ENCODE measurements at places on chromosomes 6 and 20. TPM values are rescaled to one million over a fixed set of nuclear protein-coding genes. Genes with fewer than 3 reads are reported as not detected.
A peak's percentile ranks its signal among the peaks of the same experiment; 100 is the strongest.

THBD gene
- 0.96 TPM for polyA plus RNA-seq

NR2E1 gene
- polyA plus RNA-seq: not detected

DNA sequence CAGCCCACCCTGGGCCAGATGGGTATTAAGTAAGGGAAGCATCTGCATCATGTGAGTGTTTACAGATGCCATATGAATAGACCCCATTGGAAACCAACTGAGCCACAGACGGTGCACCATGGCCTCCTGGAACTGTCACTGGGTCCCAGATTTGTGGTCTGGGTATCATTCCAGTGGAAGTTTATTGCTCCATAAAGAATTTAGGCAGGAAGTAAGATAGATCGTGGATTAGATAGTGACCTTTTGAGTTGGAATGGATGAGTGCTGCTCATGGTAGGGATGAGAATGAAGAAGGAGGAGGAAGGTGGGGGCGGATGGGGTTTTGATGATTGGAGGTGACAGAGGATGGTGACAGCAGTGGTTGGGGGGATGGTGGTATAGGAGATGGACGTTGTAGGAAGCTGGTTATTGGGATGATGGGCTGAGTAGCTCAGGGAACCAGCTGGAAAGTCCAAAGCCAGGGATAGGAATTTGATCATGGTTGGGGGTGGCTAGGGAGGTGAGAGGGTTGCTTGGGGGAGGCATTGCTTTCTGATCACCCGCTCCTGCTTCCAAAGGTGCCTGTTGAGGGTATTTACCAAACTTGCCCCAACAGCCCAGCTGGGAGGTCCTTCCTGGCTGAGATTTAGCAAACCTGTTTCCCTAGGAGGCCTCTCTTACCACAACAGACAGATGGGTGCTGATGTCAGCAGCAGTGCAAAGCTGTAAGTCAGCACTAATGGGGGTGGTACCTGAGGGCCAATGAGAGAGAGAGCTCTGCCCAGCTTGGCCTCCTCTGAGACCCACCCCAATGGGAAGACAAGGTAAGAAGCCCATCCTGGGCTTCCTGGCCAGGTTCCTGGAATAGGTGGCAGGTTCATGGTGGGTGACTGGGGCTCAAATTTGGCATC, 78.0 kb downstream of the VEGFA start:
- H3K4me1 ChIP-seq: no peaks in the 10 kb centered on the region
- H3K4me3 ChIP-seq: no peak overlapping the region
- H3K27me3 ChIP-seq: peaks cover 5% of the 10 kb centered on the region
- DNase-seq: no peak
- no peaks in the 10 kb centered on the region for H3K36me3 ChIP-seq

KIF6 gene
- polyA plus RNA-seq: not detected

- no peak overlapping the region for H3K4me3 ChIP-seq
- no peak overlapping the region for H3K27ac ChIP-seq
- peaks cover 2% of the 10 kb centered on the region for H3K27me3 ChIP-seq
- no peaks in the 10 kb centered on the region for H3K36me3 ChIP-seq
These were observed 59.0 kb downstream of the ANKRD60 start for GRCh38 chr20:58169450-58169849.

HLA-E gene
- polyA plus RNA-seq: 3,086 TPM

DNA sequence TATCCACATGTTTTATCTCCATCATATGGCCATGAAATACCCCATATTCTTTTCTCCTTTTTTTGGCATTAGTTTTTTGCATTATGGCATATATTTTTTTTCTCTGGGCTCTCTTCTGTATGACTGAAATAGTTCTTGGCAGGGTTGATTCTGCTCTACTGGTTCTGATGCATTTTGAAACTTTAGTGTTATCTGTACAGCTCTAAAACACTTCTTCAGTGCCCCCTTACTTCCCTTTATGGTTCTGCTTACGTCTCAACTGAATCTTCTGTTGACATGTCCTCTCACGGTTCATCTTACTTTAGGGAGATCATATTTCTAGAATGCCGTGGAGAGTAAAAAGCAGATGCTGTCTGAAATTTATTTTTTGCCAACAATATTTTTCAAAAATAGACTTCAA, 23.2 kb upstream of the TXNDC5 start:
- no peaks in the 10 kb centered on the region for H3K4me1 ChIP-seq
- peaks cover 2% of the 10 kb centered on the region for H3K27me3 ChIP-seq
- no peak overlapping the region for H3K4me3 ChIP-seq
- DNase-seq: no peak
- H3K36me3 ChIP-seq: no peaks in the 10 kb centered on the region
- no peak overlapping the region for H3K27ac ChIP-seq

DNA sequence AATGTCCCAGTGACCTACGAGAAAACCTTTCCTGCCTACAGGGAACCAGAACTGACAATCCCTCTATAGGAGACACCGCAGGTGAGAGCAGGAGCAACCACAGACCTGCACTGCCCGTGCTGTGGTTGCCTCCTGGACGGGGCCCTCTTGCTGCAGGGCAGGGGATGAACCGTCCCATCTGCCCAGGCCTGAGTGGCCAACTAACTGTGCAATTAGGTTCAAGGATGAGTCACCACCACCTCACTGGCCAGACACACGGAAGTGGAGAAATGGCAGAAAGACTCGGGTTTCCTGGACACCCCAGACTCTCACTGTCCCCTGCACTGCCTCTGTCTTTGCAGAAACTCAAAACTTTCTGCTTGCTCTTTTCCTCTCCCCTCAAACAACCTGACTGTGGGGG, 13.8 kb upstream of the HLA-G start:
- peaks cover 7% of the 10 kb centered on the region for H3K27me3 ChIP-seq
- H3K36me3 ChIP-seq: no peaks in the 10 kb centered on the region
- no peak overlapping the region for H3K4me3 ChIP-seq
- H3K27ac ChIP-seq: no peak overlapping the region
- no peak for DNase-seq

NHSL1 gene
- not detected for polyA plus RNA-seq

DNA sequence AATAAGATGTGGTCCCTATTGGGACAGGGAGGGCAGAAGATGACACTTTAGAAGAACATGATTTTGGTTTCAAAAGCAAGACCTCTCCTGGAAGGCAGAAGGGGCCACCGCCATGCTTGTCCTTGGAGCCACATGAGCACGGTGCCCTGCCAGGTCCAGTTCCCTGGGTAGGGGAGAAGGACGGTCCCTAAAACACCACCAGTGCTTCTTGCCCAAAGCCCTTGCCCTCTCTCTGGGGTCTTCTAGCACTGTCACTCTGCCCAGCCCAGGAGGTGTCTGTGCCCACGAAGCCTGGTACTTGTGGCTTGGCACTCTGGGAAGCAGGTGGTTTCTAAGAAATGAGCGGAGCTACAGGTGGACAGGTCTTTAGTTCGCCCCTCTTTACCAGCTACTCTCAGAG, 46.0 kb downstream of the PLCG1 start:
- H3K36me3 ChIP-seq: no peaks in the 10 kb centered on the region
- H3K27ac ChIP-seq: no peak overlapping the region
- peaks cover 2% of the 10 kb centered on the region for H3K27me3 ChIP-seq
- H3K4me3 ChIP-seq: no peak overlapping the region

DNA sequence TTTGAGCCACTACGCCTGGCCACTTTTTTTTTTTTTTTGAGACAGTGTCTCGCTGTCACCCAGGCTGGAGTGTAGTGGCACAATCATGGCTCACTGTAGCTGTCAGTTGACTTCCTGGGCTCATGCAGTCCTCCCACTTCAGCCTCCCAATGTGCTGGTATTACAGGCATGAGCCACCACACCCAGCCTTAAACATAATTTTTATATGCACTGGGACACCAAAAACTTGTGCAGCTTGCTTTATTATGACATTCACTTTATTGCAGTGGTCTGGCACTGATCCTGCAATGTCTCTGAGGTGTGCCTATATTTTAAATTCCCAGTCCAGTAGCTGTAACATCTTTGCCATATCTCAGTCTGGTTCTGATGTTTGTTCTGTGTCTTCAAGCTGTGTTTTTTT, 34.7 kb downstream of the KAT14 start:
- no peak overlapping the region for H3K27ac ChIP-seq
- peaks cover 54% of the 10 kb centered on the region for H3K4me1 ChIP-seq
- H3K27me3 ChIP-seq: no peaks in the 10 kb centered on the region
- peaks cover 13% of the 10 kb centered on the region for H3K36me3 ChIP-seq

SMOC2 gene
- not detected for polyA plus RNA-seq

GRCh38 chr20:15045246-15045645, 707.8 kb upstream of the FLRT3 start:
- DNase-seq: no peak
- H3K36me3 ChIP-seq: no peaks in the 10 kb centered on the region
- H3K4me3 ChIP-seq: no peak overlapping the region
- no peak overlapping the region for H3K27ac ChIP-seq
- H3K27me3 ChIP-seq: peaks cover 2% of the 10 kb centered on the region
- no peaks in the 10 kb centered on the region for H3K4me1 ChIP-seq

DNA sequence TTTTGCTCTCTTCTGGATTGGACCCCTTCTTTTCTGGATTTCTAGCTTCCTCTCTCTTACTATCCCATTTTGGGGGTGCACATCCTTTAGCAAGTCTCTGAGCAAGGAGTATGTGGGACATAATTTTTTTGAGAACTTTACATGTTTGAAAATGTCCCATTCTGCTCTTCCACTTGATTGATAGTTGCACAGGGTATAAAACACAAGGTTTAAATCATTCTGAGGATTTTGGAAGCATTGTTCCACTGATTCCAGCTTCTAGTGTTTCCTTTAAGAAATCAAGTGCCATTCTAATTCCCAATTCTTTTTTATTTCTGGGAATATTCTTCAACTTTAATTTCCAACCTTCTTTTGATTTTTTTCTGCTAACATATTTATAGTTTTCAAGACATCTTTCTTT, 60.7 kb downstream of the APCDD1L start:
- H3K27ac ChIP-seq: no peak overlapping the region
- peaks cover 4% of the 10 kb centered on the region for H3K36me3 ChIP-seq
- no peak for DNase-seq
- peaks cover 12% of the 10 kb centered on the region for H3K4me1 ChIP-seq
- H3K4me3 ChIP-seq: no peak overlapping the region
- no peaks in the 10 kb centered on the region for H3K27me3 ChIP-seq

UNC5CL gene
- 0.19 TPM for polyA plus RNA-seq

DNA sequence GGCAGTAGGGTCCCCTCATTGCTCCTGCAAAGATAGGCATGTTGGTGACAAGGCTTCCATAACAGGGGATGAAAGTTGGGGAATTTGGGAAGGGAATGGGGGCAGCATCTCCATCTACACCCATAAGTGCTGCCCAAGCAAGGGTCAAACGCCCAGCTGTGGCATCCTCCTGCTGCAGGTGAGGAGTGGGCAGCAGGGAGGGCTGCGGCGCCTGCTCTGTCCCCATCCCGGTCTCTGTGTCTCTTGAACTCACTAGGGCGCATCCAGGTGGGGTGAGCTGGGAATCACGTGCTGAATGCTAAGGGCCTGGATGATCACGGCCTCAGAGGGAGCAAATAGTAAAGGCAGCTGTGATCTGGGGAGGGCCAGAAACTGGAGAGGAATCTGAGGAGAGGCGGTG, 9.1 kb downstream of the MICA start:
- DNase-seq: no peak
- no peak overlapping the region for H3K27ac ChIP-seq
- H3K36me3 ChIP-seq: peaks cover 17% of the 10 kb centered on the region
- H3K4me1 ChIP-seq: peaks cover 18% of the 10 kb centered on the region
- no peak overlapping the region for H3K4me3 ChIP-seq

GRCh38 chr6:2803731-2804429, 37.8 kb downstream of the SERPINB1 start:
- H3K36me3 ChIP-seq: no peaks in the 10 kb centered on the region
- H3K27ac ChIP-seq: no peak overlapping the region
- H3K4me3 ChIP-seq: no peak overlapping the region

DNA sequence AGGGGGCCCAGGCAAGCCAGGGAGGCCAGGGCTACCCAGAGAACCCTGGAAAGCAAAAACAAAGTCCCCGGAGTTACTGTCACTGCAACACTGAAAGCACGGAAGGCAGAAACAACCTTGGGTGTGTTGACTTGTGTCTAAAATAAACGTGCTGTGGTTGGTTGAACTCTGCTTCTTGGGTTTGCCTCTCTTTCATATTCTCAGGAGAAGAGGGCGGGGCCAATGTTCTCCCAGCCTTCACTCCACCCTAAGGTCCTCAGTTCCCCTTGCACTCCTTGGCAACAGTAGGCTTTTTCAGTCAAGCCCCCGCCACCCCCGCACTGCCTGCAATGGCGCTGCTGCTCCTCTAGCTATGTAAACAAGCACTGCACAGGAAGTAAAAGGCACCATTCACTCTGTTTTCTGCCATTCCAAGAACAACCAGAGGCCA, 60.9 kb downstream of the COL9A1 start:
- no peak for DNase-seq
- no peaks in the 10 kb centered on the region for H3K27me3 ChIP-seq
- no peaks in the 10 kb centered on the region for H3K4me1 ChIP-seq
- H3K27ac ChIP-seq: no peak overlapping the region
- no peak overlapping the region for H3K4me3 ChIP-seq

NXT1 gene
- polyA plus RNA-seq: 129 TPM

DNA sequence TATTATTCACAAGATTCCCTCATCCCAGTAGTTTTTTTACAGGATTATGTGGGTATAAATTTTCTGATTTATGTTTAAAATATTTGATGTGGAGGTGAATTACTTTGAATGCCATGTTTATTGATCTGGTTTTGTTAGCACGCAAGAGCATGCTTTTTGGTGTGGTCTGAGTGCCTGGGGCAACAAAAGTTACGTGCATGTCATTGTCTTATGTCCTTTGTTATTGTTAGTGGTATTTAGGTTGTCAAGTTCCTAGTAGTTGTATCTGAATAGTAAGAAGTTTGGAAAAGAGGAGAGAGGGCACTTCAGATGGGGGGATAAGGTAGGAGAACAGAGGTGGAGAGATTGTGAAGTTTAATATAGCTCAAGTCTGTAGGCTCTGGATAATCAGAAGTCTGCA, 95.0 kb downstream of the ATRN start:
- no peaks in the 10 kb centered on the region for H3K27me3 ChIP-seq
- H3K4me3 ChIP-seq: no peak overlapping the region
- H3K27ac ChIP-seq: no peak overlapping the region

NDUFAF5 gene
- 5.8 TPM for polyA plus RNA-seq

GRCh38 chr6:143842461-143842901, 657 bp upstream of the LTV1 start:
- peak overlapping the region; percentile 91 for H3K4me3 ChIP-seq
- DNase-seq: no peak
- H3K36me3 ChIP-seq: peaks cover 16% of the 10 kb centered on the region
- H3K27me3 ChIP-seq: peaks cover 15% of the 10 kb centered on the region

HCK gene
- 8.8 TPM for polyA plus RNA-seq

DNA sequence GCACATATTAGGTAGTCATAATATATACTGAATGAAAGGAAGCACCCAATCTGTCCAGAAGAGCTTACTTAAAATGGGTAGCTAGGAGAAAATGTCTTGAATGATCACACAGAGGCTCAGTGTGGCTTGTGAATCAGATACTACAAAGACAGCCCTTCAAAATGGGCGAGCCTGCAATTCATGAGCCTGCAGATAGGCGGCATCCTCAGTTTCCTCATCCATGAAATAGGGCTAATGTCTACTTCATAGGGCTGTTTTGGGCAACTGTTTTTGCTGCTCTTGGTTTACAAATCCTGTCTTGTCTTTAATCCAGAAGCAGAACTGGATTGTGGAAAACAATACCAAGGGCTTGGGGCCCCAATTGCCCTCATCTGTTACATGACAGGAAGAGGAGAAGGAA, 129.3 kb upstream of the KCNK16 start:
- peaks cover 5% of the 10 kb centered on the region for H3K27me3 ChIP-seq
- DNase-seq: no peak
- H3K4me1 ChIP-seq: no peaks in the 10 kb centered on the region
- no peak overlapping the region for H3K4me3 ChIP-seq
- H3K27ac ChIP-seq: no peak overlapping the region

GRCh38 chr6:24882835-24883555, 52.8 kb downstream of the RIPOR2 start:
- no peaks in the 10 kb centered on the region for H3K27me3 ChIP-seq
- no peak for DNase-seq
- H3K36me3 ChIP-seq: peaks cover 23% of the 10 kb centered on the region
- H3K4me3 ChIP-seq: peak overlapping the region; percentile 38

Data from immature natural killer cell (primary cell).